Stimulated activated effector memory CD8-positive, alpha-beta T cell treated with anti-CD3 and anti-CD28 coated beads, Interleukin-12 subunit alpha, Interleukin-12 subunit beta, amount 100 ng/mL, for 72 hours (primary cell): ENCODE measurements at places on chromosomes 1 and 21.

GRCh38 chr1:171530676-171531075, 45.3 kb downstream of the PRRC2C start:
- DNase-seq, result no peak

- DNase-seq, result peak; percentile 13
Observed at GRCh38 chr1:107964336-107965109, 457 bp downstream of the VAV3 start.

GRCh38 chr1:235646463-235646862, 3.1 kb downstream of the GNG4 start:
- no peak for DNase-seq

GRCh38 chr21:46227811-46228344, 696 bp downstream of the LSS start:
- DNase-seq, result no peak

DNA sequence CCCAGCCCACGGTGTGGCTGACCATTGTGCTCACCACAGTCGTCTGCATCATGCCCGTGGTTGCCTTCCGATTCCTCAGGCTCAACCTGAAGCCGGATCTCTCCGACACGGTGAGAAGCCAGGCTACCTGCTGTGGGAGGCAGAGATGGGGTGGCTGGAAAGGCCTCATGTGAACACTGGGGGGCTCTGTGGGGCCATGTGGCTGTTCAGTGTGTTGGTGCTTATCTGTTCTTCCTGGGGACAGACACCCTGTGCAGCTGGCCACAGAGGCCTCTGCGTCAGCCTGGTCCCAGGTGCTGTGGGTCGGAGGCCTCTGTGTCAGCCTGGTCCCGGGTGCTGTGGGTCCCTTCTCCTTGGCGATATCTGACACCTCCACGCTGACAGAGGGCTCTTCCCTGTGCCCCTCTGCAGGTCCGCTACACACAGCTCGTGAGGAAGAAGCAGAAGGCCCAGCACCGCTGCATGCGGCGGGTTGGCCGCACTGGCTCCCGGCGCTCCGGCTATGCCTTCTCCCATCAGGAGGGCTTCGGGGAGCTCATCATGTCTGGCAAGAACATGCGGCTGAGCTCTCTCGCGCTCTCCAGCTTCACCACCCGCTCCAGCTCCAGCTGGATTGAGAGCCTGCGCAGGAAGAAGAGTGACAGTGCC, 23.2 kb downstream of the ATP8B2 start:
- no peak for DNase-seq

- DNase-seq, result no peak
Observed at GRCh38 chr1:85091671-85092280, 43.5 kb upstream of the MCOLN3 start.

- DNase-seq, result no peak
Observed at GRCh38 chr1:38875811-38876210, 2.7 kb upstream of the MYCBP start.

- DNase-seq, result no peak
Observed at GRCh38 chr21:45974073-45975019, 7.2 kb upstream of the COL6A1 start.

GRCh38 chr1:117284399-117285215, 73.9 kb upstream of the VTCN1 start:
- no peak for DNase-seq

- DNase-seq, result no peak
Observed at GRCh38 chr1:173669491-173669941, at the start of gene ANKRD45. ANKRD45 (minus strand) TSS chr1:173669851; CDS start chr1:173659418, 10,433 bp downstream.

- DNase-seq, result no peak
Observed at GRCh38 chr1:229437443-229437842, 3.5 kb upstream of the ACTA1 start.

GRCh38 chr21:41712201-41712600, 54.7 kb downstream of the RIPK4 start:
- DNase-seq, result no peak

DNA sequence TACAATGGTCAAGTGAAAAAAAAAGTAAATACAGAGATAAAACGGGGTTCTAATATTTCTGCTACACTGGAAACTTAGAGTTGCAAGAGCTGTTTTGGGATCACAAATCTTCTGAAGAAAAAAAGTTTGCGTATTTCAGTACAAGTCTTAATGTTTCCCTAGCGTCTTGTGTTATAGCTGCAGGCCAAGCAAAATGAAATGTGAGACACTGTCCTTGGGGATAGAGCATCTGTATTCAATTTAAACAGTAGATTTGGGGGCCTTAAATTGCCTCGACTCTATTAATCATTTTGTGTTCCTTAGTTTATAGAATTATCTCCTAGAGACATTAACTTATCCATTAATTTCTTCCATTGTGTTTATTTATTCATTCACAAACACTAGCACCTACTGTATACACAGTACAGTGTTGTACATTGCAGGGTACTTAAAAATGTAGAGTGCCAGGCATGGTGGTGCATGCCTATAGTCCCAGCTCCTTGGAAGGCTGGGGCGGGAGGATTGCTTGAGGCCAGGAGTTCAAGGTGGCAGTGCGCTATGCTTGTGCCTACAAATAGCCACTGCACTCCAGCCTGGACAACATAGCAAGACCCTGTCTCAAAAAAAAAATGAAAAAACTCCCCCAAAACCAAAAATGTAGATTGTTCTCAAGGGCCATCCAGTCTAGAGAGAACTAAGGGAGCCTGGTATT, 7.9 kb downstream of the DISC1 start:
- no peak for DNase-seq

- DNase-seq, result no peak
Observed at GRCh38 chr1:198904321-198904720, 265.5 kb downstream of the PTPRC start.

- no peak for DNase-seq
Observed at GRCh38 chr1:64645735-64646134, 99.1 kb upstream of the RAVER2 start.

DNA sequence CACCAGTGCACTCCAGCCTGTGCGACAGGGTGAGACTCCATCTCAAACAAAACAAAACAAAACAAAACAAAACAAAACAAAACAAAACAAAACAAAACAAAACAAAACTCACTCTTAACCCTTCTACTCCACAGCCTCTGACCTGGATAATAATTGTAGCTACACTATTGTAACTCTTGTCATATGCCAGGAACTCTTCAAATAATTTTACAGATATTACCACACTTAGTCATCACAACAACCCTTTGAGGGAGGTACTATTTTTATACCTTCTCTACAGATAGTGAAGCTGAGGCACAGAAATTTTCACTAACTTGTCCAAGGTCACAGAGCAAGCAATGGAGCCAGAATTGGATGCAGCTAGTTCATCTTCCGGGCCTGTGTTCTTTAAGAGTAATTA, 547.8 kb downstream of the ADGRL2 start:
- DNase-seq, result no peak

GRCh38 chr1:197781968-197782721, 6.9 kb upstream of the DENND1B start:
- DNase-seq, result no peak

DNA sequence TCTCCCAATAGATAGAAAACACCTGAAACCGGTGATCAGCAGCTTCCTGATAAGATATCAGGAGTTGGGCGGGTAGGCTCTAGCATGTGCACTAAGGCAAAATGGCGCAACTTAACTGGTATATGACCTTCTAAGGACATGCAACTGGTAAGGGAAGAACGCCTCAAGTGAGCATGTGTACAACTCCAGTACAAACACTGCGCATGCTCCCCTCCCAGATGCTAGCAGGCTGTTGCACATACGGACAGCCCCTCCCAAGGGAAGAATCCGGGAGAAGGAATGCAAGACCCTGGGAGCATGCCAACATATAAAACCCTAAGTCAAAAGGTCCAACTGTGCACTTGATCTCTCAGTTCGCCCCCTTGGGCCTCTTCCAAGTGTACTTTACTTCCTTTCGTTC, 110.8 kb downstream of the TSEN15 start:
- DNase-seq, result no peak

GRCh38 chr1:56816909-56817308, 2.3 kb downstream of the FYB2 start:
- DNase-seq, result no peak

DNA sequence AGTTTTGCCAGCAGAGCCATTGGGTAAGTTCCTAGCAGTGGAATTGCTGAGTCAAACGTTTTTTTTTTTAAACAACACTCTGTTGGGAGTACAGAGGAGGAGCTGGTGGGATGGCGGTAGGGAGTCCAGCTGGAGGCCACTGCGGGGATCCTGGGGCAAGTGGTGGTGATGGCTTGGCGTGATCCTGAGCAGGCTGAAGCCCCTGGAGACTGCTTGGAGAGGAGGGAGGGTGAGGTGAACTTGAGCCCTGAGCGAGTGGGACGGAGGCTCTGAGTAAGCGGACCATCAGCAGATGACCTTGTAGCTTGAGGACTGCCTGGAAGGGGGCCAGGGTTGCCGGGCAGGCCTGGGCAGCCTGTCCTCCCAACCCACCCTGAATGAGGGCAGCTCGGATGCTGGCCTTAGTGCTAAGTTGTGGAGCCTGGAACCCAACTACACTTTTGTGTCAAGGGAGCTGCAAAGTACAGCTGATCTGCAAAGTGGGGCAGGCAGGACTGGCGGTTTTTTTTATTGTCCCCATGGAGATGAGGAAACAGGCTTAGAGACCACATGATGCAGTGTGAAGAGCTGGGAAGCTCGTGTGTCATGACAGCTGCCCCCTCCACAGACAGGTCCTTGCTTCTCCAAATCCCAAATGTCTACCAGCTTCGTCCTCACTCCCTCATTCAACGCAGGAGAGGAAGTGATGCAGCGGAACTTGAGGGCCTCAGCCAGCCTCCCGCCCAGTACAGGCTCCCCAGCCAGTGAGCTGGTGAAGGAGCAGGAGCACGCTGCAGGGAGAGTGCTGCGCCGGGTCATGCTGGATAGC, 20.2 kb downstream of the MRPL37 start:
- DNase-seq, result no peak
